ENCODE measurements at places on chromosomes 3 and 15.

DNA sequence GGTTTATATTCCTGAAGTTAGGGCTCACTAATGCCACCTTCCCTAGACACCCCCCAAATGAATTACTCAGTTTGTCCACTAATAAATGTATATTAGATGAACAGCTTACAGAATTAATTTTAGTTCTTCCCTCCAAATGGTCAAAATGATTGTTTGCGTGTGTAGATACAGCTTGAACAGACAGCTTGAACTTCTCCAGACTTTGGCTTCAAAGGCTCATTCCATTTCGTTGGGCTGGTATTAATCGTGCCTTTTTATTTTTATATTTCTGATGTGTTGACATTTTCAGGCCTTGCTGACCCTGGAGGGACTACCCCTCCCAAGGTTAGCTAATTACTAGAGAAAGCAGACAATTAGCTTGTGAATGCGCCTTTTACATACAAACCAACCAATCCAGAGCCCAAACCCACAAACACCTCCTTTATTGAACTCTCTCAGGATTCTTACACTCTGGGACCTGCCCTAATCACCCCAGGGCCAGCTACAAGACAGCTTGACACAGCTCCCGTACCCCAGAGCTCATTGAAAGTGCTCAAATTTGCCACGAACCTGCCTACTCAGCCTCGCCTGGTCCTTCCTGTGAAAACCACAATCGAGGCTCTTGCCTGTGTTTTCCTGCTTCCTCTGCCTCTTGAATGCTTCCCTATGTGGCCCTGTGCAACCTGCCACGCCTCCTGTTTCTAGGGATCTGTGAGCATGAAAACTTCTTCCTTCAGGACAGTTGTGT is 40.3 kb downstream of the RPL22L1 start:
- DNase-seq, result no peak

DNA sequence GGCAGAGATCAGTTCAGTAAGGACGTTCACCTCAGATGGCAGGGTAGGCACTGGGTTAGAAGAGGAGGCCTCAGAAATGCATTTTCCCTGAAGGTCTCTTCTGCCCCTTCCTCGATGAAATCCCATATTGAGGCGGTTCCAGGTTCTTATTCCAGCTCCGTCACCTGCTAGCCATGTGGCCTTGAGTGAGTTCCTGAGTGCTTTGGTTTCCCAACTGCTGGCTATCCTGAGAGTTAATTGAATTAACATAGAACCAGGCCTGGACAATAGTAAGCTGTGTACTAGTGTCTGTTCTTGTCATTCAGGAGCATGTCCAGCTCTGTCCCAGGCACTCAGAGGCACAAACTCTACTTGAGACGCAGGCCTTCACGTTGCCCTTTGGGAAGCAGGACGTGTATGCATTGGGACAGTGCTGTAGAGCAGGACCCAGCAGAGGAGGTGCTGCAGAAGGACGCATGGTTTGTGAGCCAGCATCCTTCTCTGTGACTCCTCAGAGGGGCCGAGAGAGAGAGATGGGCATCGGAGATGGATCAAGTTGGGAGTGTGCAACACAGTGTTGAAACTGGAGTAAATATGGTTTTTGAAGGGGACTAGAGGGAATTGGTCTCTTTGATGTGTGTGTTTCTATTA is 114.2 kb downstream of the ASB7 start:
- no peak for DNase-seq

DNA sequence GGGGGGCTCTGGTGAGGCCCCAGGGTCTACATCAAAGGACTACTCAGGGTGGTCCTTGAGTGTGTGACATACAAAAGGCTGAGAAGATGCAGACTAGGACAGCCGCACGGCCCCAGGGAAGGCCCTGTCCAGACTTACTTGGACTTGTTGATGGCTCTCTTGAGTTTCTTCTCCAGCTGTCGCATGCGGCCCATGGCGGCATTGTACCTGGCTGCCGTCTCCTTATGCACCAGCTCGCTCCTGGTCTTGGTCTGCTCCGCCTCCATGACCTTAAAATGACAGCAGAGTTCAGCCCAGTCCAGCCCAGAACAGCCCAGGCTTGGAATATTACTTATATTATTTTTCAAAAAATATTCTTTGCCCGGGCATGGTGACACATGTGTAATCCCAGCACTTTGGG is 56.0 kb downstream of the CAPN7 start:
- DNase-seq, result no peak

DNA sequence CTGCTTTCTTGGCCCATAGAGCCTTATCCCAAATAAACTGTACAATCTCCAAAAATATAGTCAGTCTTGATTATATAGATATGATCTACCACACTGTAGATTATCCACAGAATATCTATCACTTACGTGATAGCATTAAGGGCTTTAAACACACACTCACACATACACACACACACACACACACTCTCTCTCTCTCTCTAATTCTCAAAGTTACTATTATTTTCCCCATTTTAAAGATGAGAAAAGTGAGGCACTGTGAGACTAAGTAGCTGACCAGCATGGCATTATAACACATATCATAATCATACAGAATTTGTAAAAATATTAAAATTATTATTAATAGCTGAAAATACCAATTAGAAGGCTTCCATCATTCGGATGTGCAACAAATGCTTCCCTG is 4.2 kb downstream of the TBC1D5 start:
- no peak for DNase-seq

GRCh38 chr15:82597815-82598214 is 49.3 kb downstream of the CPEB1 start:
- no peak for DNase-seq

- DNase-seq, result peak; percentile 29
These were observed at the start of gene RHOV for GRCh38 chr15:40873694-40874561. TSS of gene RHOV (minus strand) at chr15:40874234. CDS start at chr15:40874139, 95 bp downstream.

DNA sequence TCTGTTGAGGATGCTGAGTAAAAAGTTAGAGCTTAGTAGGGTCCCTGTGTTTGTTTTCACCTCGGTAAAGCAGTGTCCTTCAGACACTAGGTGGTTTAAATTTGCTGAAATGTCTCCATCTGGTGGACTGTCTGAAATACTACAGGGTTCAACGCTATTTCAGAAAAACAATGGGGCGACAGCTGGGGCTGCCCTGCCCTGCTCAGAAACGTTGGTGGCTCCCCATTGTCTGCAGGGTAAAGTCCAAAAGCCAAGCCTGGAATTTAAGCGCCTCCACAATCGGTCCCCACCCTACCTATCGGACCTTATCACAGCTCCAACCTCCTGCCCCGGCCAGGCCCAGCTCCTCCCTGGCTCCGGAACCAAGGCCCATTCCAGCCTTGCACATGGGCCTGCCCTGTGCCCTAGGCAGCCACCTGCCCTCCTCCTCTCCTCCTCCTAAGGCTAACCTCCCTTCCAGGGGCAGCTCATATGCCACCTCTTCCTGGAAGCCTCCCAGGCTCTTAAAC is 4.3 kb upstream of the TSEN2 start:
- no peak for DNase-seq

- DNase-seq, result no peak
These were observed 139.5 kb downstream of the OSBPL10 start for GRCh38 chr3:31841515-31841914.

DNA sequence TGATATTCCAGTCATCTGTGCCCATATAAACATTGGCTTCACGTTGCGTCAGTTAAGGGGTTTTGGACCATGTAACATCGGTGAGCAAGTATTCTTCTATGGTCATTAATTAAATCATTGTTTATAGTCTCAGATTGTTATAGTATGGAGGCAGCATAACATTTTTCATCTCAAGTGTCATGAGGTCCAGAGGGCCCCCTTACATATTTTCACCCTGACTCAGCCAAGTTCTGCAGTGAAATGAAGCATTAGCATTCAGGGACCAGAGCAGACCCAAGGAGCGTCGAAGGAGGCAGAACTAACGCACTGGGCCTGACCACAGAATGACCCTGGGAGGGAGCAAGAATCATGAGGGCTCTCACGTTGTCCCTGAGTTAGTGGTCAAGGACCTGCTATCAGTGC is 171.5 kb downstream of the LRTM1 start:
- no peak for DNase-seq

DNA sequence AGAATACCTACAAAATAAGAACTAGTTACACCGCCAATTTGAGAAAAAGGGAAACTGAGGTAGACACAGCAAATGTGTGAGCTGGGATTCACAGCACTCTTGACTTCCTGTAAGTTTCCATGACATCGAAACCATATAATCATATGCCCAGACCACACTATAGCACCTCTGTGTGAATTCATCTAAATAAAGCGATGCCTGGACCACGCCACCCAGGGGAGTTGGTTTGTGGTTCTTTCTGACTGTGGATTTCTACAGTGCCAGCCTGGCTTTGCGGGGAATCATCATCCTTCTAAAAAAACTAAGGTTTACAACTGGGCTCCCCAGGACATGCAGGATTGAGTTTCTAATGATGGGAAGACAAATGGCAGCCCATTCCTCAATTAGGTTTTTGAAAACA is 23.5 kb upstream of the CA12 start:
- DNase-seq, result no peak

DNA sequence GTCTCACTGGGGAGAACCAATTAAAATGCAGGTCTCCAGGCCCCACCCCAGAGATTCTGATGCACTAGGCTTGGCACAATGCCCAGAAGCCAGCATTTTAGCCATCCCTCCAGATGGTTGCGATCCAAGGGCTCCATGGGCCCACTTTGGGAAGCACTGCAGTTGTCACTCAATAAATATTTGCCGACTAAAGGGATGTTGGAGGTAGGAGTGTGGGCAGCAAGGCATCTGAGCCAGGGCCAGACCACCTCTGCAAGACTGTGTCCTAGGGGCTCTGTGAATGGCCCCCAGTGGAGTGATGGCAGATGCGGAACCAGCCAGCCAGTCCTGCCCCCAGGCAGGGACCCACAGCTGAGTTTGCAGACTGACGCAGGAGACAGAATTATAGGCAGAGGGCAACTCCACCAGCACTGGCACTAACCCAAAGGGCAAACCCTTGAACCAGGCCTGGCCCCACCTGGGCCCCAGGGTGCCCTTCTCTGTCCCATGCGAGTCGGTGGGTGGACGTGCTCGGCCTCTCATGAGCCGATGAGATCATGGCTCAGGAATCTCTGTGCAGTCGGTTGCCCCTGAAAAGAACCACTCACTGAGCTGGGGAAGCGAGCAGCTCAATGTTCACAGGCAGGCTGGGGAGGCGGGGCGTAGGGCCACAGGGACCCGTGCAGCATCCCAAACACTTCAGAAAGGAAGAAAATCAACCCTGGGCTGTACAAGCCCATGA is 49.7 kb downstream of the SEMA5B start:
- no peak for DNase-seq

DNA sequence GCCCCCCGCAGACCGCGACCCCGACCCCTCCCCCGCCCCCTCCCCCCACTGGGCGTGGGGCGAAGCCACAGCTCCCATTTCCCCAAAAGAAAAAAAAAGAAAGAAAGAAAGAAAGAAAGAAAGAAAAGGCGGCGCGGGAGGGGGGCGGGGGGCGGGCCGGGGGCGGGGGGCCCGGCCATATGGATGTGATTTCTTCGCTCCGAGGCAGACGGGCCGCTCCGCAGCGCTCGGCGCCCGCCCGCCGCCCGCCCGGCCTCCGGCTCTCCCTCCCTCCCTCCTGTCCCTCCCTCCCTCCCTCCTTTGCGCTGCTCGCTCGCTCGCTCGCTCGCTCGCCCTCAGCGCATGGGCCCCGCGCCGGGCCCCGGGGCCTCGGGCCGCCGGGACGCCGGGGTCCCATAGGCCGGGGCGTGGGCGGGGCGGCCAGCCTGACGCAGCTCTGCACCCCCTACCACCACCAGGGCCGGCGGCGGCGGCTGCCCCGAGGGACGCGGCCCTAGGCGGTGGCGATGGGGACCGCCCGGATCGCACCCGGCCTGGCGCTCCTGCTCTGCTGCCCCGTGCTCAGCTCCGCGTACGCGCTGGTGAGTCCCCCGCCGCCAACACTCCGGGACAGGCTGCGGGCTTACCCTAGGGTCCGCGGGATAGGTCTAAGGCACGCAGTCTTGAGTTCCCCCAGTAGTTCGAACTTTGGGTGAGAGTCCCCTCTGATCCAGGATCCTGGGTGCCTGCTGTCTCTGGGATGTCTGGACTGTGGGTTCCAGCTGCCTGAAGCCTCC is 5.7 kb downstream of the PTH1R start:
- DNase-seq, result no peak

GRCh38 chr3:184209146-184209923 is 20.1 kb upstream of the VWA5B2 start:
- no peak for DNase-seq

DNA sequence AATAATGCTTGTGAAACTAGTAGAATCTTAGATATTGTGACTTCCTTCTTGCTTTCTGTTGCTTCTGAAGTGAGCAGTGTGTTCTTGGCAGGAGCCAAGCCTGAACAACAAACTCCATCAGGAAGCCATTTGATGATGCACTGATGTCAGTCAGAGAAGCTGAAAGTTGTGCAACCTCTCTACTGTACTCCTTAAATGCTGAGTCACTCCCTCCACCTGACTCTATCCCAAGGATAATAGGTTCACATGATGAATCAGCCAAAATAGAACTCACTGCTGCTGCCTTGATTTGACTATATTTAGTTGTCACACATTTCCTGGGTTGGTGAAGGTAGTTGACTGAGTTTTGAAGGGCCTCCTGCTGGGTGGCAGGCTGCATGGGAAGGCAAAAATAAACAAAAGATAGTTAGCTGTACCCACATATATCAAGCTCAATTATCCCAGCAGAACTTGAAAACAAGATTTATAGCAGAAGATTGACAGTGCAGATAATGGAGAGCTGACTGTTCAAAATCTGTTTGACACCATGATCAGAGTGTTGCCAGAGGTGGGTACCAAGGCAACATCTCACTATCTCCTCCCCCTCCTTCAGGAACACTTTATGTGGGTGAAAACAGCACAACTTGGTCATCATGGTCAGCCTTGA is 328.4 kb upstream of the DPH6 start:
- DNase-seq, result no peak

GRCh38 chr15:85625856-85626255 is 168.9 kb downstream of the KLHL25 start:
- DNase-seq, result no peak

DNA sequence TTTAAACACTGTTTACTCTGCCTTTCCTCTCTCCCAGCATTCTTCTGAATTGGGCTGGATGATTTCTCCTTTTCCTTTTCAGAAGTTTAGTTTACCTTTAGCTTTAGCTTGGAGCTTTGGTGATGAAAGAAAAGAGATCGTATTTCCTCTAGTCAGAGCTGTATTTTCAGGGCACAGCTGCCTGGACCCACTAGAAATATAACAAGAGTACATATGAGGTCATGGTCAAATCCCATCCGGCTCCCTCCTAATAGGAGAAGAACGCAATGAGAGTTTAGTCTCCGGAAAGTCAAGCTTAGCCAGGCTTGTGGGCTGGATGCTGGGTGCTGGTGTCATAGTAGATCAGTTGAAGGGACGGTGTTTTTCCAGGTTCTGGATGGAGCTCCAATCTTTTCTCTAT is 177.1 kb upstream of the PFN2 start:
- no peak for DNase-seq

DNA sequence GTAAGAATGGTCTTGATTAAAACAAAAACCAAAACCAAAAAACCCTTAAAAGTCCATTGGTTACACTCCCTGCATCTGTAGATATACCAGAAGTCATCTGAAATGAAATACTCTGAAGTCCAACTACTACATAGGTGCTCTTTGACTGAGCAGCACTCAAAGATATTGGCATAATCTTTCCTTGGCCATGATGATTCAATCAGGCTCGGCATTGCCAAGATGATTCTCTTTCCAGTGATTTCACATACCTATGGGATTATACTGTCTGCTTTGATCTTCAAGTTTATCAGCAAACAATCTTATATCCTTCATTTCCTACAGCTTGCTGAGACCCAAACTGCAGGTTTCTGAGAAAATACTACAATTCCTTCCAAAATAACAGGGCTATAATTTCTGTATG is 35.9 kb upstream of the DIPK2A start:
- no peak for DNase-seq

- no peak for DNase-seq
These were observed 98.0 kb upstream of the ABHD17C start for GRCh38 chr15:80597076-80597475.
